ENCODE measurements at places on chromosomes 12 and 14. TPM values are rescaled to one million over a fixed set of nuclear protein-coding genes. Genes with fewer than 3 reads are reported as not detected.

GRCh38 chr12:115223322-115223721 lies 539.3 kb upstream of the TBX3 start:
- DNase-seq = no peak

DNA sequence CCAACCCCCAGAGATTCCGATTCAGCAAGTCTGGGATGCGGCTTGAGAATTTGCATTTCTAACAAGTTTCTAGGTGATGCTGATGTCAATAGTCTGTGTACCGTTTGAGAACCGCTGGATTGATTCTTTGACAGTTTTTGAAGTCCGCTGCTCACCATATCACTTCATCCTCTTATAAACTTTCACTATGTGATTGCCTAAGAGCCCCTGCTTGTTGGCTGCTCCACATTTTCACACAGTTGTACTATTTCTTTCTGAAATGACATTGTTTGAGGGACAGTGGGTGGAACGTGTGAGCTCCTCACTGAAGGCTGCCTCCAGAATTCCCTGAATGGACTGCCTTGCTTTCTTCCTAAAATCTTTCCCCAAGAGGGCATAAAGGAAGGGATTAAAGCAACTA lies 7.7 kb downstream of the C3AR1 start:
- DNase-seq = no peak

Gene MUCL1
- not detected for total RNA-seq

- DNase-seq = no peak
Observed at GRCh38 chr14:64605926-64606685, 56.3 kb downstream of the PPP1R36 start.

Gene PRH2
- total RNA-seq = 1.8 TPM

DNA sequence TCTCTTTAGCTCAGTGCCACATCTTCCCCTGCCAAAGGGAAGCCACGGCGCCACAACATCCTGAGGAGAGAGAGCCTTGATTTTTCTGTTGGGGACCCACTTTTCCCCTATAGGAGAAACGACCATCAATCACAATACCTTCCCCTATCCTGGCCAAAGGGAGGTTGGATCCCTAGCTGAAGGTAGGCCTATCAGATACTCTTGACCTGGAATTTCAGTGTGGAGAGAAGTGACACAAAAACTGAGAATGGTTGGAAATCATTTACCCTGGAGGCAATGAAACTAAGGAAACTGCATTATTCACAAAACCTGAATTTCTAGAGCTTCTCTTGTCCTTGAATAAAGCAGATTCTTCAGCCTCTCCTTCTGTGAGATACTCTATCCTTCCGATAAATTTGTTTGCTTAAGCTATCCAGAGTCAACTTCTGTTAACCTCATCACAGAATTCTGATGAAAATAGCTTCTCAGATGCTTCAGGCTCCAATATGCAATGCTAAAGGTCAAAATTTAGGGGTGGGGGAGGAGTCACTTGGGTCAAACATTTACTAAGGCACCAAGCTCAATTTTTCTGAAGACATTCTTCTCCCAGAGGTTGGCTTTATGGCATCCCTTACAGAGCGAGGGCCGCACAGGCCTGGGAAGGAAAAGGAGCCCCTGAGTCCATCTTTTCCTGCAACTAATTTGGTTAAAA lies 27.0 kb upstream of the DUSP6 start:
- no peak for DNase-seq

DNA sequence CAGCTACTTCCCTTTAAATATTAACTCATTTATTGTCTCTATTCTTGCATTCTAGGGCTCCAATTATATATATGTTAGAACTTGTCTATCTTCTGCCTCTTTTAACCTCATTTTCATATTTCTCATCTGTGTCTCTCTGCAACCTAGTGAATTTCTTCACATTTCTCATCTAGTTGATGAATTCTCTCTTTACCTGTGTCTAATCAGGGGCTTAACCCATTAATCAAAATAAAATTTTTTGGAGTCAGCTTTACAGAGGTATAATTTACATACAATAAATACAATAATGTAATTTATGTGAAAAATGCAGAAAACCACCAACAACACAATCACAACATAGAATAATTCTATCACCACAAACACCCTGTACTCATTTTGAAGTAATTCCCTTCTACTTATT lies 255.2 kb downstream of the SOX5 start:
- no peak for DNase-seq

Gene PPP1R1A
- total RNA-seq = 0.87 TPM

- DNase-seq = no peak
Observed at GRCh38 chr14:75260025-75260763, 18.4 kb upstream of the FOS start.

GRCh38 chr14:104690861-104691455 lies 1.5 kb downstream of the INF2 start:
- DNase-seq = no peak

- no peak for DNase-seq
Observed at GRCh38 chr12:97288531-97288930, 174.1 kb upstream of the RMST start.

DNA sequence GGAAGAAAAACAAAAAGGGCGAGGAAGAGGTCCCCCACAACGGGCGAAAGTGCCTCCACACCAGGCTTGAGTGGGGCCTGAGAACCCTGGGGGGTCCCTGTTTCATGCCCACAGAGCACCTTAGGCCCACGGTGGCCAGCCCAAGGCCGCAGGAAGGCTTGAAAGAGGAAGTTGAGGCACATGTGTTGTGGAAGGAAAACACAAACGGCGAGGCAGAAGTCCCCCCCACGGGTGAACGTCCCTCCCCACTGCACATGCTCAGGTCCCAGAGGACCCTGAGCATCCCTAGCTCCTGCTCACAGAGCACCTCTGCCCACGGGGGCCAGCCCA lies 371.5 kb downstream of the ALG10 start:
- no peak for DNase-seq

- DNase-seq = no peak
Observed at GRCh38 chr14:103108749-103109207, 14.3 kb downstream of the EXOC3L4 start.

Gene NTS
- 0.96 TPM for total RNA-seq

GRCh38 chr14:93042968-93043940 lies 72.5 kb downstream of the ITPK1 start:
- DNase-seq = peak; percentile 85

GRCh38 chr12:95625012-95625411 lies 73.7 kb upstream of the USP44 start:
- no peak for DNase-seq

Gene TMEM179
- total RNA-seq = 6.0 TPM

DNA sequence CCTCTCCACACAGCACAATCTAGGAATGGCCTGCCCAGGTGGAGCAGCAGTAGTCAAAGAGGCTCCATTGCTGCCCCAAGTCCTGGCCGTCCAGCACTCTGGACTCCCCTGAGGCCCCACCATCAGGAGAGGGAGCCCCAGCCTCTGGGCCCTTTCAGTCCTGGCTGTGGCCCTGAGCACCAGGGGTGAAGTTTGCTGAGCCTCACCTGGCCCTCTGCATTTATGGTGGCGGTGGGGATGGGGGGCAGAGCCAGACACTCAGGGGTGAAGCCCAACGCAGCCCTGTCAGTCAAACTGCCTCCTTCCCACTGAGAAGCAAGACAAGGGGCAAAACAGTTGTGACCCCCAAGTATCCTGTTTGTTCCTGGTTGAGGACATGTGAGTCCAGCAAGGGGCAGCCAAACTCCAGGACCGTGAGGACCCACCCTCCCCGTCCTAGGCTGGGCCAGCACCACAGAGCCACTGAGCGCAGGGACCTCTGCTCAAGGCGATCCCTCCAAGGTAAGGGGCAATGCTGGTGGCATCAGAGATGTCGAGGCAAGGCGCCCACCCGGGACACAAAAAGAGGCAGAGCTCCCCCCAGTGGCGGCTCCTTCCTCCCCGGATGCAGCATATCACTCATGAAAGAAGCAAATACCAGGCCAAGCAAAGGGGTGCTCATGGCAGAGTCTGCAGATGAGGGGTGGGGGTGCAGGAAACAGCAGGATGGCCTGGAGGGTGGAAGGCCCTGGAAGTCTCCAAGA lies 4.8 kb upstream of the AMN start:
- peak; percentile 31 for DNase-seq

- DNase-seq = no peak
Observed at GRCh38 chr14:96047101-96047500, 7.9 kb downstream of the C14orf132 start.

DNA sequence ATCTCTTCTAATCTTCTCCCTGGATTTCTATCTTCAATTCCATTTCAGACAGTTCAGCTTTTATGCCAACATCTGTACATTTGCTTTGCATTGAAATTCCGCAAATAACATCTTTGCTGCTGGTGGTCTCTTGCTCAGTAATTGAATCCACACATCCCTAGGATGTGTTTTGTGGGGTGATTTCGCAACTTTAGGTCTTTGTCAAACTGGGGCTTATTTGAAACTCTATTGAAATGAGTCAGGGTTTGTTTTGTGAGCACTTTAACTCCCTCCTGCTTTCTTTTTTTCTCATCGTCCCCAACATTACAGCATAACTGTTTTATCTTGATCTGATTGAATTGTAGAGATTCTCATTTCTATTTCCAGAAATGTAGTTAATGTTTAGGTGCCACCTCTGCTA lies 404.3 kb downstream of the NPAS3 start:
- DNase-seq = no peak

Gene GLS2
- 4.1 TPM for total RNA-seq

DNA sequence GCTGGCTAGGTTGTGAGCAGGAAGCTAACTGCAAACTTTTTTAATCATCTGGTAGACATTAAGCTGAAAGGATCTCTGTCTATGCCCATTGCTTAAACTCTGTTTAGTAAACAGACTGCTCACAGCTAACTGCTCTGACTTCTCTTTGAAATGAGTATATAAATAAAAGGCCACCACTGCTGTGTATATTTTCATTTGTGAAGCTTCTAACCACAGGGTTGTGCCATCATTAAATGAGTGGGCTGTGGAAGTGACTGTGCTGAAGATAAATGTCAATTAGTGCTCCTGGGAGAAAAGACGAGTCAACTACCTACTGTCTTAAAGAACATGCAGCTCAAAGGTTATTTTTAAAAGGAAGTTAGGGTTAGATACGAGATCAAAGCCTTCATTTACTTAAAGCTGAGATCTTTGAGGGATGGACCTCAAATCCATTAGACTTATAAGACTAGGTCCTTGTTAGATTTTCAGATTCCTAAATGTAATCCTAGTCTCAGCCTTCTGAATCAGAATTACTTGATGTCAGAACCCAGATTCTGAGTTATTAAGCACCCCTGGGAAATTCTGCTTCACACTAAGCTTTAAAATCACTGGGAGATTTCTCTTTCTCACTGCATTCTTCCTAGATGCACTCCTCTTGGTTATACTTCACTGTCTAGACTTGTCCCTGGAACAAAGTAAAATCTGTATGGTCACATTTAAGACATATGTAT lies 213.1 kb upstream of the FLRT2 start:
- no peak for DNase-seq

Gene PLXNC1
- total RNA-seq = 2.7 TPM

- DNase-seq = no peak
Observed at GRCh38 chr14:58071341-58071740, 80.7 kb downstream of the ARMH4 start.

DNA sequence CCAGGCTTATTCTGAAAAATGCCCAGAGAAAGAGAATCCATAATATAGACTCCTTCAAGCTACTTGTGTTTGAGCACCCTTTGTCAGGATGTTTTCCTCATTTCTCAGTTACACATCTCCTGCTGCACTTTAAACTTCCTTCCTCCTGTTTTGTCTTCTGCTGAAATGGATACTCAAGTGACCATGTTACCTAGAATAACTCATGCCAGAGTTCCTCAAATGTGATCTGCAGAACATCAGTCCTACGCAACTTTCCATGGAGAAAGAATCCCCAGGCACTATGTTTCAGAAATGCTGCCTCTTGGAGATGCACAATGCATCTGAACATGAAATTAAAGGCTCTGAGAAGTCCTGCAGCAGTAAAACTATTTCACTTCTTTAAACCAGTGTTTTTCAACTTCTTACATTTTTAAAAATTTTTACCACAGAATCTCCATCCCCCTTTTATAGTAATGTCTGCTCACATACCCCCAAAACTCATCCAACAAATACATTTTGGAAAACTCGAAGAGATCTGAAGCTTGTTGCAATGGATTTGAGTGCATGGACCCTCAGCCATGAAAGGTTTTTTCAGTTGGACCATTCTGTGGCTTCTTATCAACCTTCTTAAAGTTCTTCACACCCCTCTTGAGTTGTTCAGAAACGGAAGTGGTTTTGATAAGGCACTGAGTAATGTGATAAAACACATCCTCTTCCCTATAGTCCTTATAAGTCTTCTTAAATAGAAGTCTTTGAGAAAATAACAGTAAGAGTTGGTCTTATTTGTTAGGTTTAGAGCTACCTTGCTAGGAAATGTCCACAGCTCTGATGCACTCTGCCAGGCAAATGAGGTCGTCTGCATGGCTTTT lies 84.5 kb upstream of the KCNA1 start:
- no peak for DNase-seq

- no peak for DNase-seq
Observed at GRCh38 chr12:92370828-92371227, 225.2 kb upstream of the BTG1 start.

GRCh38 chr14:103160321-103161053 lies 37.2 kb downstream of the TNFAIP2 start:
- DNase-seq = no peak

- DNase-seq = no peak
Observed at GRCh38 chr14:74573421-74574089, 38.5 kb downstream of the LTBP2 start.

Gene TSHR
- 0.36 TPM for total RNA-seq

Gene ANKRD13A
- total RNA-seq = 87.4 TPM

Gene LALBA
- 1.6 TPM for total RNA-seq

Gene IFI27L2
- total RNA-seq = 118 TPM

Gene CLBA1
- total RNA-seq = 19.3 TPM

- no peak for DNase-seq
Observed at GRCh38 chr12:58225203-58225877, 284.0 kb downstream of the ATP23 start.

DNA sequence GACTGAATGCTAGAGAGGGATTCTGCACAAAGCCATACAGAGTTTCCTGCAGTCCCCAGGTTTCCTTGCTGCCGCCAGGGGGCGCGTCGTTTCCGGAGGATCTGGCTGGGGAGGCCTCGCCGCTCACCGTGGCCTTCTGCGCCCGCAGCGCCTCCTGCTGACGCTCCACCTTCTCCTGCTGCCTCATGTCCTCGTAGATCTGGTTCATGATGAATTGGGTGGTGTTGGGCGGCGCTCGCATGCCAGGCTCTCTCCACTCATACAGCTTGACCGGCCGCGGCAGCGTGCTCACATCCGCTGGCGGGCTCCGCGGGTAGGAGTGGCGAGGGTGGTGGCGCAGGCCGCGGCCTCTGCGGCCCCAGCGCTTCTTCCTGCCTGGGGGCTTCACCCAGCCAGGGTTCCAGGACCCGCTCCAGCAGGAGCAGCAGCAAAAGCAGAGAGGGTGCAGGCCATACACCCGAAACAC lies 987 bp downstream of the CCER1 start:
- DNase-seq = no peak

Gene TMEM229B
- total RNA-seq = 85.4 TPM

Gene FOXN3
- total RNA-seq = 53.9 TPM

Data from prostate gland (tissue), 2 donors.